ENCODE measurements at places on chromosomes 4 and X.

DNA sequence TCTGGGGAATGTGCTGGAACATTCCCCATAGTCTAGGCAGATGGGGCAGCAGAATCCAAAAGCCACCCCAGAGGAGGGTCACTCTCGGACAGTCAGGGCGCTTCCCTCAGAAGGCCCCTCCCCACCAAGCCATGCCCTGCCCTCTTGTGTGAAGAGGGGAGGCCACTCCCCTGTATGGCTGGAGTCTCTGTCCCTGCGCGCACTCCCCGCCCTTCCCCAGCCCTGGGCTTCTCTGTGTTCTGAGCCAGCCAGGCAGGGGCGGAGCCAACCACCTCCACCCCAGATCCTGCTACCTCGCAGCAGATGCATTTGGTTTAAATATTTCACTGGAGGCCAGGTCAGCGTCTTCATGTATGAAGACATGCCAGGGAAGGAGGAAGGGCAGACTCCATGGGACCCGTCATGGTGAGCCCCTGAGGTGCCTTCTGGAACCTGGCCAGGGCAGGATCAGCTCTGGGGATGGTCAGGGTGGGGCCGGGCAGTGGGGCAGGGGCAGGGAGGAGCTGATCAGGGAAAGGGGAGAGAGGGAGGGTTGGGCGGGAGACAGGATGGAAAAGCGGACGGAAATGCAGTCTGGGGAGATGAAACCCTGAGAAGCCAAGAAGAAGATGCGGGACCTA is 107.3 kb downstream of the ADRA2C start:
- DNase-seq: no peak

DNA sequence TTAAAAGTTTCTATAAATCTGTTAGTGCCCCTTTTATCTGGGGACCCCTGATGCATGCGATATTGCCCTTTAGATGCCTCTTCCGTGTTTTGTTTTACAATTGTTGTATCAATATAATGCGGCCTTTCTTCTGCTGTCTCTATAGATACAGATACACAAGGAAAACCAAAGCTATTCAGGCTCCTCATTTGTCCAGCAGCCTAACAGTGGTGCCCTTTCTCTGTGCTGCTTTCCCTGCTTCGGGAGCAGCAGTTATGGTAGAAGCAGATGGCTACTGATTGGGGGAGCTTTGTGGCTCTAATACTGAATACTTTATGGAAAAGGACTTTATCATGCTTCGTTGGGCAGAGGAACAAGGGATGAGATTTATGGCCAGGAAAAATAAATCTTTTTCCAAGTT is 10.6 kb upstream of the PRDM8 start:
- no peak for DNase-seq

DNA sequence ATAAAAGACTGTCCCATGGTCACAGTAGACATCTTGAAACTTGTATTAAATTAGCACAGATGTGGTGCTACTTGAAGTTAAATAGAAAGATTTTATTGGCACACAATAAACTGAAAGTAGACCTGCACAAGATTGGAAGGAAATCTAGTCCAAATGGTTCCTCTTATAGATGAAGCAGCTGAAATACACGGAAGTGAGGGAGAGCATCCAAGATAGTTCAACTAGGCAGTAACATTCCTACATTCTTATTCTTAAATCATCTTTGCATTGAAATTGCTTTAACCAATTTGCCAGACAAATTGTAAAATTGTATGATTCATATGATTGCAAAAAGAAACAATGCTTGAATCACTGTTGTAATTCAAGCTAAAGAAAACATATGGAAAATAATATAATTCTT is 87.6 kb upstream of the VCX3B start:
- no peak for DNase-seq

DNA sequence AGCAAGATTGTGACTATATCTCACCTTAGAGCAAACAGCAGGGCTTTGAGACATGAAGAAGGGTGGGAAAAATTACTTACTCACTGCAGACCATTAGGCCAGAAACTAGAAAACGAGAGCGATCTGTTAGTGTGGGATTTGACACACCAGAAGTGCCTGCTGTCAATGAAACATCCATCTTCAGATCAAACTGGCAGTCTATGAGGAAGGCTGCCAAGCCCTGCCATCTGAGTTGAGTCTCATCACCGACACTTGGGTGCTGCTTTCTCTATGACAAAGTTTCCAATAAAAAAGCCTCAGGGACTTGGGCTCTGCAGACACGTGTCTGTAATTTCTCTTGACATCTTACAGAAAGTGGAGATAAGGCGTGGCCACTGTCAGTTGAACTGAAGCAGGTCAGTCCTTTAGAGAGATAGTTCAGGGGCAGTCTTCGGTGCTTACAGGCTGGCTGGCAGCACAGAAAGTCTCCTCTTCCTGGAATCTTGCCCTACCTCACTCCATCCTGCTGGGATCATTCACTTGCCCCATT is 40.1 kb upstream of the LDB2 start:
- no peak for DNase-seq

DNA sequence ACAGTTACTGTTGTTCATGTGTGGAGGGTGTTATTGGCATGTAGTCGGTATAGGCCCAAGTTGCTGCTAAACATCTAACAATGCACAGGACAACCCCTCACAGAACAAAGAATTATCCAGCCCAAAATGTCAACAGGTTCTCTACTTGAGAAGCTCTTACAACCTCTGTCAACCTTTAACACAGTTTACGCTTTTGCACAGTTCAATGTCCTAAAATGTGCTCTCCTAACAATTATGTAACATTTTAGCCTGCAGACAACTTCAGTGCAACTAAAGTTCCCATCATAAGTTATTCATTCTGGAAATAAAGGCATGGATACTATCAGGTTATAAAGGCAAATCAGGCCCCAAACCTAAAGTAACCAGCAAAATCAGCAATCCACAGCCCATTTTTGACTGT is 66.2 kb downstream of the ASB9 start:
- DNase-seq: no peak
